Thymus (tissue), 14 donors: ENCODE measurements at places on chromosomes 3 and 15.

- peak; percentile 79 for DNase-seq
These were observed 7.9 kb upstream of the CYP11A1 start for GRCh38 chr15:74375303-74375693.

DNA sequence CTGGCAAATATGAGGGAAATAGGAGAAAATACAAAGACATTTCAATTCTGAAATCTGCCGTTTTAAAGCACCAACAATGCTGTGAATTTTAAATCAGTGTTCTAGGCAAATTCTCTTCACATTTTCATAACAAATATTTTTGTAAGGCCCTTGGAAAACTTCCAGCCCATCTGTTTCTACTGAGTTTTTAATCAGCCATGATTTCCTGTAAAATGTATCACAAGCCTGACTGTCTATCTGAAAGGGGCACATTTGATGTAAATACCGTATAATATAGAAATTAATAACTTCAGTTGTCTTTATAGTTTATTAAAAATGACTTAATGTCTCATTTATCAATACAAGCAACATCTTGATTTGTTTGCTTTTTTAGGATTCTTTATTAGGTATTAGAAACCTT, 454.7 kb downstream of the PYDC2 start:
- no peak for DNase-seq

DNA sequence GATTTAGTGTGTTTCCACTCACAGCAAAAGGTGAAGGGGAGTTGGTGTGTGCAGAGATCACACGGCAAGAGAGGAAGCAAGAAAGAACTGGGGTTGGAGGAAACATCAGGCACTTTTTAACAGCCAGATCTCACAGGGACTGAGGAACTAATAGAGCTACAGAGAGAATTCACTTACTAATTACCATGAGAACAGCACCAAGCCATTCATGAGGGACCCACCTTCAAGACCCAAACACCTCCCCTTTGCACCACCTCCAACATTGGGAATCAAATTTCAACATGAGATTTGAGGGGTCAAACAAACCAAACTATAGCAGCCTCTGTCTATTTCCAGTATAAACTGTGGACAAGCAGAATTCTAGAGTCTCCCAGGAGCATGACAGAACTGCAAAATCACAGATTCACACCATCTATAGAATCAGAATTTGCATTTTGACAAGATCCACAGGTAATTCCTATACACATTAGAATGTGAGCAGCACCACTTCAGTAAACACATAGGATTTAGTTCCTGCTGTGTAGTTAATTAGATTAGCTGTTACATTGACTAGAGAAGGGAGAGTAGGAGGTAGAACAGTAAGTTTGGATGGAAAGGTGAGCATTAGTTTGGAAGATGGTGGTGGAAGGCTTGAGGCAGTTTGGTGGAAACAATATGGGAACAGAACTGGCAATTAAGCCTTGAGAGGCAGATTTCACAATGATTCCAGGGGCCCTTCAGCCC, 311.7 kb downstream of the NSUN3 start:
- DNase-seq, result no peak

- DNase-seq, result no peak
These were observed 128.4 kb upstream of the TMC3 start for GRCh38 chr15:81502439-81502838.

GRCh38 chr3:179432021-179432420, 19.2 kb downstream of the GNB4 start:
- DNase-seq, result no peak

DNA sequence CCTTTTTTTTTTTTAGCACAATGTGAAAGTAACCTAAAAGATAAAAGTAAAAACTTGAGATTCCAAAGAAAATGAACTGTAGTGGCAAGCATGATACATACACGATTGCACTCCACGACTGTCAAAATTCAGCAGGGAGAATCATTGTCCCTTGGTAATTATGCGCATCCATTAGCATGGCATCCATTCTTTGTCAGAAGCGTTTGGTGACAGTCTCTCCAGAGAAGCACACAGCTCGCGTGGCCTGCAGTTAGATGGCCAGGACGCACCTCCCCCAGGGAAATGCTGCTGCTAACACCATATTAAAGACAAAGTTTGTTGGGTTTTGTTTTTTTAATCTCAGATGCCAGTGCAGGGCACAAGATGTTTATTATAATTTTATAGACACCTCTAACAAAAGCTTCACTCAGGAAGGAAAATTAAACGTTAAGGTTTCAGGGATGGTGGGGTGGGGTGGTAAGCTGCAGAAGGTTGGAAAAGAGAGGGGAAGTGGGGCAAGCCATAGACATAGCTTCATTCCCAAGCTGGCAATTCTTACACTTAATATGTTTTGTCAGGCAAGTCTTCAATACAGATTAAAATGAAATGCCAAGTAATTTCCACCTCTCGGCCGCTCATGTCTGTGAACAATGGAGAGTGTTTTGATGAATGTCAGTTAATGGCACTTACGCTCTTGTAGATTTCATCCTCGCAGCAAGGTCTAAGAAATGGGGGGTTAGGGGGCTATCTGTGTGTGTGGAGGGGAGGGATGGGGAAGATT, 142.8 kb upstream of the TOPAZ1 start:
- no peak for DNase-seq

GRCh38 chr3:61589856-61590255, 28.5 kb downstream of the PTPRG start:
- DNase-seq, result no peak

- DNase-seq, result no peak
These were observed 9.9 kb upstream of the STRA6 start for GRCh38 chr15:74212494-74212893.

DNA sequence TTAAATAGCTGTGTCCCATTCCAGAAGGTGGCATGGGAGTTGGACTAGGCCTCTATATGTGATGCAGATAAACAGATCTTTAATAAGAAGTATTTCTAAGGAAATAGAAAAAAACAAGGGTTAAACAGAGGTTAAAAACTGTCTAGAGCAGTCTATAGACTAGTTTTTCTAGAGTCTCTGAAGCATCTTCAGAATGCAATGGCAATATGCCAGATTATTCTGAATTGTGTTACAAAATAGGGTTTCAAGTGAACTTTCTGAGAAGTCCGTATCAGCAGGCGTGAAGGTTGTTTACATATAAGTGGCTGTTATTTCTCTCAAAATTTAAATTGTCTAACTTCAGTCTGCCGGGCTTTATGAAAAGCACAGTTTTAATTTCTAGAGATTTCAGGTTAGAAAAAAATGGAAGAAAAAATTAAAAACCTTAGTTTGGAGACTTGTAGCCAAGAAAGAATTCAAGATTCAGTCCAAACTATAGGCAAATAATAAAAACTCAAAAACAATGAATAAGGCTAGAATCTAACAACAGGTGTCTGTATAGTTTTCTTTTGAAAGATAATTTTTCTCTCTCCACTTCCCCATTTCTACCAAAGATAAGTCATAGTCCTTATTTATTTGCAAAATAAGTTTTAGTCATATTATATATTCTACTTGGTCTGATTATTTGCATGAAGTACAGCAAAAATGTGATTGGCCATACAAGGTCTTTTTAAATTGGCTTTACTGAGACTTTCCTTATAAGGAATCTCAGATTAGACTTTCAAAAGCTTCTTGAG, 55.2 kb downstream of the OSTN start:
- no peak for DNase-seq

GRCh38 chr3:189561256-189561655, 69.9 kb upstream of the TP63 start:
- DNase-seq, result no peak

GRCh38 chr3:23304424-23304823, 101.3 kb downstream of the UBE2E2 start:
- no peak for DNase-seq

GRCh38 chr15:41824062-41824745, 3.7 kb upstream of the JMJD7 start:
- no peak for DNase-seq

DNA sequence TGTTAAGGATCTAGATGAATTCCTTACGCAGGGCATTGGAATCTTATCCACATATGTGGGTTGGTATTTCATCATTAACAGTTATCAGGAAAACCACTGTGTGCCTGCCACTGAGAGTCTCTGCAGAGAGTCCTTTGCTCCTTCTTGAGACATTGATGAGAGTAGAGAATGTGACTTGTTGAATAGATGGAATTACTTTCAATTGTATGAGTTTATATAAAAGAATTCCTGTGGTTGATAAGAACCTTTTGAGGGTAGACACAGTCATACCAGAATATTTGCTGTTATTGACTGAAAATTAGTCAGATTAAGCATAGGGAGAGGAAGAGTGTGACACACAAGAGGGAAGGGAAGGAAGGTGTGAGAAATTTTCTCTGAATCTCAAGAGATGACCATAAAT, 30.8 kb downstream of the ARHGEF26 start:
- DNase-seq, result no peak

DNA sequence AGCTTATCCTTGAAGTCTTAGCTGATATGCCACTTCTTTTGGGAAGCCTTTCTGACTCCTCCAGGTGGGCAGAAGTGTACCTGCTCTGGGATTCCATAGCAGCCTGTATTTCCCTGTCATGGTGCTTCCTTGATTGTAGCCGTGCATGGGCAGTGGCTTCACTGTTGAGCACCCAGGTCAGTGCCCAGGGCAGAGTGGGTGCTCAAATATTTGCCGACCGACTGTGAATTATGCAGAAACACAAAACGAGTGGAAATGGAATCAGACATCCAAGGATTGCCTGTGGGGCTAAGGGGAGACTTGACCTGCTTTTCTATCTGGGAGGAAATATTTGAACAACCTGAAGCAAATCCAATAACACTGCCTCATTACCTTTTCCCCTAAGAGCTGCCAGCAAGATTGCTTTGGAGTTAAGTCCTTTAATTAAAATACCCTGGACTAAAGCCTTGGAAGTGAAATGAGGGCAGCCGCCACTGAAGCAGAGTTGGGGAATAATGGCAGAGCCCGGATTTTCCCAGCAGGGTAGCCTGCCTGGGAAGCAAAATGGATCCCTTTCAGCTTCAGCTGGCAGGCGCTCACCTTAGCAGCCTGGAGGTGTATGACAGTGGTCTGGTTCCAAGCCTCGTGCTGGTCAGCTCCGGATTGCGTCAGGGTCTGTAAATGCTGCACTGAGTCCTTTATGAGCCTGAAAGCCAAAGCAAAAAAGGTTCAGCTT, 14.9 kb downstream of the ACOX2 start:
- no peak for DNase-seq

DNA sequence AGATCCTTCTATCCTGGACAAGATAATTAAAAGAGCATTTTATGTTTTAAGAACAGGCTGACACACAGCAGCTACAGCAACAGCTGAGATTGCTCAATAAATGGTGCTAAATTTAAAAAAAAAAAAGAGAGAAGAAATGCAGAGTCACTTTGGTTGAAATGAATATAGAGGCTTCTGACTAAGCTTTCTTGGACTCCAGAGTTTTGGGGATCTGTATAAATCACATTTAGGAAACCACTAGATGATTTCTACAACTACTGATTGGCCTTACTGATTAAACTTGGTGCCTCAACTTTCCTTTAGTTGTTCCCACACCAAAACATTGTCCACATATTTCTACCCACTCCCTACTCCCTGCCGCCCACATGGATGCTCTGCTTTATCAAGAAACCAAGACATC, 132.9 kb upstream of the ZBTB20 start:
- no peak for DNase-seq

GRCh38 chr15:52318729-52319500, 23.3 kb upstream of the MYO5C start:
- no peak for DNase-seq

DNA sequence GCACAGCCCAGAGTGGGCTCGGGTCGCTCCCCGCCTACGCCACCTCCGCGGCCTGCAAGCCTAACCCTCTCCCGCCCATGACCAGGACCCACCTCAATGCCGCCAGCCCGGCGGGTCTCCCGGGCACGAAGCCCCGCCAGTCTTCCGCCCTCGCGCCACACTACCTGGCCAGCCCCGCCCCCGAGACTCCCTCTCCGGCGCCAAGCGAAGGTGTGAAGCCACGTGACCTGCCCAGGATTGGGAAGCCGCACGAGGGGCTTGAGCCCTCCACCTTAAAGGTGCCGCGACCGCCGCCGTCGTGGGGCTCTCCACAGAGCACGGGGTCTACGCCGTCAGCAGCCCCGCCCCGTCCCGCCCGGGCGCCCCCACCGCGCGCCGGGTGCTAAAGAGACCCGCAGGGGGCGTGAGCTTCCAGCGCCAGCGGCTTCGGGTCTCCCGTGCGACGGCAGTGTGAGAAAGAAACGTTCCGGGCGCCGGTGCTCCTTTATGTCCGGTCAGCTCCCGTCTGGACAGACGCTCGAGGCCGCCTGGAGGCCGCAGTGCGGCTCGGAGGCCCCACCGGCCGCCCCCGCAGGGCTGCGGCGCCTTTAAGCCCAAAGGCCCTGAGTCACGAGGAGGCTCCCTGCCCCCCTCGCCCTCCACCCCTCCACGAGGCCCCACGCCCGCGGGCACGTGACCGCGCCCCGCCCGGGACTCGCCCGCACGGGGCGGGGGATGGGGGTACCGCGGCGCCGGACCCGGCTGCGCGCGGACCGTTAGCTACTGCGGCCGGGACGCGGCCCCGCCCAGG, at the start of gene CPEB1:
Gene CPEB1, minus strand, starts transcription at position 319 of the 790 bp plus-strand sequence. CDS start 18,904 bp downstream, outside the sequence.
- DNase-seq, result no peak

DNA sequence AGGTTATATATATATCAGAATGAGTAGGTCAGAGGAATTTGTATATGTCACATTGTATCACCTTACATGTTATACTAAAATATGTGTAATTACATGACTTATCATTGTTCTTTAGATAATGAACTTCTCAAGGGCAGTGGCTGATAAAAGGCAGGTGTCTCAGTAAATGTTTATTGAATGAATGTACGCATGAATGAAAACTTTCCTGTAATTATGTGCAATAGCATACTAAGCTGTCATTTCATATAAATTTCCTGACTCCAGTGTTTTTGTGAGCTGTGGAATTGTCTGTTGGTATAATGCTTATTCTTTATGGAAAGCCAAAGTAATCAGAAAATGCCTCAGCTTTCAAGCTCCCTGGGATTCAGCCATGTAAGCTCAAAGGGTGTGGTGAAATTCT, 4.2 kb downstream of the TBC1D23 start:
- no peak for DNase-seq

GRCh38 chr15:100770661-100771584, 108.7 kb upstream of the ALDH1A3 start:
- DNase-seq, result no peak

DNA sequence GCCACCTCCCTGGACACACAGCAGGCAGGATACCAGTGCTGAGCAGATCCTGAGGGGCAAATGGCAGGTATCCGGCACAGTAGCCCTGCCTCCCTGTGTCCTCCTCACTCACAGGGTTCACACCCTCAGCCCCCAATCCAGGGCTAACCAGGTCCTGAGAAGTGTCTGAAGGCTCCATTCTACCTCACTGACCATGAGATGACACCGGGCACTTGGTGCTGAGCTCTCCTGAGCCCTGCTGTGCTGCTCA, 115.4 kb upstream of the ATP2B2 start:
- no peak for DNase-seq

DNA sequence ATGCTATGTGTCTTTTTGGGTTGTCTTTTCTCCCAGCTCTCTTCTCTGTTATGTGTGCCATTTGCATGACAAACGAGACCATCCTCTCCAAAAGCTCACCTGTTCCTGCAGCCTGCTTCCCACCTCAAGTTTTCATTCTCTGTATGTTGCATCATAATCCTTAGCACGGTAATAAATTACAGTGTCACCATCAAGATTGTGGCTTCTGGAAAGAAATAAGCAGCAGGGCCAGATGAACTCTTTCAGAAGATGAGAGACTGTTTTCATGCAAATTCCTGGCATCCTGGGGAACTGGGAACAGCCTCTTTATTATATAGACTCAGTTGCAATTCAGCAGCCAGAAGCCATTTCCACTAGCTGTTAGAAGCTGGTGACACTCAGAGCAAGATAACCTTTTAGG, 436.7 kb downstream of the EPHB1 start:
- DNase-seq, result no peak
